ENCODE measurements at places on chromosomes 1 and 21.
A peak's percentile ranks its signal among the peaks of the same experiment; 100 is the strongest.

- DNase-seq: no peak
Measured at GRCh38 chr1:207904391-207904790, 6.5 kb downstream of the CD34 start.

DNA sequence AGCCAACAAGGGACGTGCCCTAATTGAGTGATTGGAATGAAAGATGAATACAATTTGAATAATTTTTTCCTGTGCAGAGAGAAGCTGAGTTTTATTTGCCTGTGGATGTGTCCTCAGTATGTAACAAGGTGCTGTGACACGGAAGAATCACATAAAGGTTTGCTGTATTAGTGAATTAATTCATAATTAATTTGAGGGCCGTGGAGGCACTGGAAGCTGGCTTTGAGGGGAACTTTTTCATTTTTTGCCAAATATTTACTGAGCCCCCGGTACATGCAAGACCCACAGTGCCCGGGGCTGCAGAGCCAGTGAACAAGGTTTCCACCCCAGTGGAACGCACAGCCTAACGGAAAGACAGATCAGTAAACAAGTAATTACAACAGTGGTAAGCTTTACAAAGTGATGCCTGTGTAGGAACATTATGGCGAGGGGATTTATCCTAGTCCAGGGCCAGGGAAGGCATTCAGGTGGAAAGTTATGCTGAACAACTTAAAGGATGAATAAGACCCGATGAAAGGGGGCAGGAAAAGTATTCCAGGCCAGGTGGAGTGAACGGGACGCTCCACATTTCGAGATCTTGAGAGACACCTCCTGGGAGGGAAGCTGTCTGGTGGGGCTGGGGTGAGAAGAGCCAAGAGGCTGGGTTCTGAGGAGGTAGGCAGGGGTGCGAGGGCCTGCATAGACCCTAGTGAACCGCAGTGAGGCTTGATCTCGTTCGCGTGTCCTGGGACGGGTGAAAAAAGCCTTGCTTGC lies 773 bp upstream of the RCC2 start:
- DNase-seq: no peak

DNA sequence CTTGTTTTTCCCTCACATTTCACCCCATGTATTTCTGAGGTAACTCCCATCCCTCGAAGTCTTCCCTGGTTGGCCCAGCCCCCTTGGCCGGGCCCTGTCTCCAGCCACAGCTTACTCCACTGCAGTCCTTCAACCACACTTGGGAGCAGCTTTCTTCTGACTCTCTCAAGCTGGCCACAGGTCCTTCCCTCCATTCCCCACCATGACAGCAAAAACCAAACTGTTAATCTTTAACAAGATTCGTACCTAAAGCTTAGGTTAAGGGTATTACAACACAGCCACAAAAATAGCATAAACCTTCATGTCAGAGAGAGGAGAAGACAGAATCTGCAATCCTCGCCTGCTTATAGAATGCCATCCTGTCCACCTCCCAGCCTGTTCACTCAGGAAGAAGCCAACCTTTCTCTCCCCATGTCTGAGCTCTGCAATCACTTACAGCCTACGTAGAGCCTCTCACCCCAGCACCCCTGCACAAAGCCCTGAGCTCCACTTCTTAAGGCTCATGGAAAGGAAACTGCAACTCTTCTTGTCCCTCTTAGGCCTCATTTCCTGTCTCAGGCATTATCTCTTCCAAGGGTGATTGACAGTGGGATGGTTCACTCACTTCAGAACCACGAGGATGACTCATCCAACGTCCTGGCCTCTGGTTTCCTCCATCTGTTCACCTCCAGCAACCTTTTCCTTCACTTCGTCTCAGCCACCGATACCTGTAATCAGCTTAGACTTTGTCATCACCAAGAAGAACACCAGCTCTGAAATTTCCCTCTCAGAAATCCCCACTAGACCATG lies 72.8 kb downstream of the CD2 start:
- no peak for DNase-seq

DNA sequence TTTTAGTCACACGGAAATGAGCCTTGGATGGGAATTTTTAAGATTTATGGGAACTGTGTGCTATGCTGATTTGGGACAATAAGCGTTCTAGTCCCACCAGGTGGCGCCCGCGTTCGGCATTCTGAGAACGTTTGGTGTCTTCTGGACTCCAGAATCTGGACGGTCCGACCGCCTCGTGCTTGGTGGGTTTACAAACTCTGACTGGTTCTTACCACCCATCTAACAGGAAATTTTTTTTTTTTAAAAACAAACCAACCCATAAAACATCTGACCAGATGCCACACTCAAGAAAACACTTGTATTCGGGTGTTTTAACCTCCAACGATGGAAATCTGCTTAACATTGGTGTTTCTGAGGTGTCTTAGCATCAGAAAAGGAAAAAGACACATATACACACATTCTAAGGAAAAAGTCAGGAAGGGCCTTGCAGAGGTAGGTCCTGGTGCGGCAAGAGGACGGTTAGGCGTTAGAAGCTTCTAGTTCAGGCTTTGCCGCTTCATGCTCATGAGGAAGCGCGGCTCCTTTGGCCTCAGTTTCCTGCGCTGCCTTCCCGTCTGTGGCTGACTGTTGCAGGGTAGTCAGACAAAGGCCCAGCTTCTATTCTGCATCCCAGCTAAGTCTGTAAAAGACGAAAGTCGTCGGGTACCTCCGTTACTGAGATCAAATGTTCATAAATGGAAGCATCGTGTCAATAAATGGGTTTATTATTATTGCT lies 814 bp upstream of the DYRK3 start:
- peak; percentile 18 for DNase-seq

- DNase-seq: no peak
Measured at GRCh38 chr1:214396330-214396729, 115.4 kb downstream of the SMYD2 start.

- no peak for DNase-seq
Measured at GRCh38 chr1:171422511-171422910, 62.8 kb upstream of the PRRC2C start.

- no peak for DNase-seq
Measured at GRCh38 chr1:88060750-88061491, 623.2 kb upstream of the PKN2 start.

DNA sequence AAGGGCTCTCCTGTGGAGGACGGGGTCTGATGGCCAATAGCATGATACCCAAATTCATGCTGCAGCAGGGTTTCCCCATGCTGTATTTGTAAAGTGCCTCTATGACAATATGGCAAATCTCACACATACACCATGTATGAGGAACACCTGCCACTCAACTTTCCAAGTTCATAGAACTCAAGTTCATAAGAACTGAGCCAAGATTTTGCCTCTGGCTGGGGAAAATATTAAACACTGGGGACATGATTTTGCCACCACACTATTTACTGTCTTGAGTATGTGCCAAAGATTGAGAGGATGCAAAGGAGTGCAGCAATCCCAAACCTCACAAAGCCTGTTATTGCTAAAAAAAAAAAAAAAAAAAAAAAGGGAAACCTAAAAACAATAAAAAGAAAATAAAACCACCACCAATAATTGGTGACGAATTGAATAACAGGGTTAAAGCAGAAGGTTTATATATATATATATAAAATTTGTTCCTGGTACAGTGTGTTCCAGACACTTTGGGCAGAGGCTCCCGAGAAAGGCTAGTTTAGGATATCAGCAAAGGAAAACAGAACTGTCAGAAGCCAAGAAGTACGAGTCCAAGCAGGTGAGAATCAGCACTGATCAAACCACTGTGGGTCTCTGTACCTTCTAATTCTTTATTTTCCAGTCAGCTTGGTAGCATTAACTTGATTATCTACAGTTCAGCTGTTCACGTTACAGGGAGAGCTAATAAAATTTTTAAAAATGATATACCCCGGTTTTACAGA lies 24.3 kb downstream of the ZBTB21 start:
- no peak for DNase-seq

- DNase-seq: no peak
Measured at GRCh38 chr1:228311091-228311490, 95.5 kb downstream of the TRIM11 start.

GRCh38 chr1:244060686-244061085 lies 9.6 kb downstream of the ZBTB18 start:
- no peak for DNase-seq

DNA sequence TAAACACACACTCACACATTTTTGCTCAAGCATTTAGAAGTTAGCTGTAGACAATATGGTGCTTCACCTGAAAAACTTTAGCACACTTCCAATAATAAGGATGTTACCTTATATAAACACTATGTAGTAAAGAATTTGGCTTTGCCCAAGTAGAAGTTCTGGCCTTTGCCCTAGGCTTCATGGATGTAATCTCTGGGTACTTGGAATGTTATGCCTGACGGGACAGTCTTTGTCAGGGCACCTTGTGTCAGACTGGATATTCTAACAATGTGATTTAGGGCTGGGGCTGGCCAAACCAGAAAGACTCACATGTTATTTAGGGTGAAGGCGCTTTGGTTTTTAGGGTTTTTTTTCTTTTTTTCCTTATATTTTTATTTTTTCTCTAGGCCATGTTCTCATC lies 34.8 kb upstream of the TRIM33 start:
- DNase-seq: no peak

DNA sequence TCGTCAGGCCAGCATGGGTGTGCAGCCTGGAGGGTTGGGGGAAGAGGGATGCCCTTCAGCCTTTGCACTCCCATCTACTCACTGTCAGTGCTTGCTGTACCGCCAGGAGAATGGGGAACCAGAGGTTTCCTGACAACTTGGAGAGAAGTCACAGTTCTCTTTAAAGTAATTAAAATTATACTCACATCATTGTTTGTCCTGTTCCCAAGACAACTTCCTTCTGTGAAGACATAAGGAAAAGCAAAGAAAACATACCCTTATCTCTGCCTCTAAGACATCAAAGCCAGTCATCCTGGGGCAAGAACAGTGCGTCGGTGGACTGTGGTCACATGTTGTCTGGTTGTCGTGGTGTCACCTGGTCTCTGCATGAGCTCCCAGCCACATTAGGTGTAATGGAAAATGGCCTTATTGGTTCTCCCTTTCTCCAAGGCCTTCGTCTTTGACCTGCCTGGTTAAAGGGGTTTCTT lies 17.6 kb downstream of the TRAF5 start:
- DNase-seq: no peak

GRCh38 chr1:236148470-236148845 lies 6.1 kb downstream of the GPR137B start:
- DNase-seq: no peak

GRCh38 chr1:53860967-53861411 lies 22.9 kb upstream of the NDC1 start:
- peak; percentile 10 for DNase-seq

GRCh38 chr21:44994047-44994694 lies 54.3 kb downstream of the SLX9 start:
- no peak for DNase-seq

DNA sequence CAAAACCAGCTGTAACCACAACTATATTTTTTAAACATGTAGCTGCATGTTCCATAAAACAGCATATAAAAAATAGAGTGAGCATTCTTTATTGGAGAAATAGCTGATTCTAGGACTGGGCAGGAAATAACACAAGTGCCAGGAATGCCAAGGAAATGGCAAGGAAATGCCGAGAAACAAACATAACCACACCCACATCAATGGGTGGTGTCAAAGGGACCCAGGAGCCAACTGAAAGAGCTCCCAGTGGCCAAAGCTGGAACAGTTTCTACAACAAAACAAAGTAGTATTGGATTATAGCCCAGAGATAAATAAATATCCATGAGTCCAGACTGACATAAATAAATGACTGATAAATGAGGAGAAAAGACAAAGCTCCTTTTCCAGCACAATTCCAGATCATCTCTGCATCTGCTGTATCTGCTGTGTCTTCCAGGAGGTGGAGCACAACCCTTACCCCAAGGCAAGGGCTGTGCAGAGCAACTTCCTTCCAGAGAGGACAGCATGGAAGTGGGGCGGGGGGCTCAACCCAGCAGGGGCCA lies 28.1 kb downstream of the ADARB1 start:
- no peak for DNase-seq

DNA sequence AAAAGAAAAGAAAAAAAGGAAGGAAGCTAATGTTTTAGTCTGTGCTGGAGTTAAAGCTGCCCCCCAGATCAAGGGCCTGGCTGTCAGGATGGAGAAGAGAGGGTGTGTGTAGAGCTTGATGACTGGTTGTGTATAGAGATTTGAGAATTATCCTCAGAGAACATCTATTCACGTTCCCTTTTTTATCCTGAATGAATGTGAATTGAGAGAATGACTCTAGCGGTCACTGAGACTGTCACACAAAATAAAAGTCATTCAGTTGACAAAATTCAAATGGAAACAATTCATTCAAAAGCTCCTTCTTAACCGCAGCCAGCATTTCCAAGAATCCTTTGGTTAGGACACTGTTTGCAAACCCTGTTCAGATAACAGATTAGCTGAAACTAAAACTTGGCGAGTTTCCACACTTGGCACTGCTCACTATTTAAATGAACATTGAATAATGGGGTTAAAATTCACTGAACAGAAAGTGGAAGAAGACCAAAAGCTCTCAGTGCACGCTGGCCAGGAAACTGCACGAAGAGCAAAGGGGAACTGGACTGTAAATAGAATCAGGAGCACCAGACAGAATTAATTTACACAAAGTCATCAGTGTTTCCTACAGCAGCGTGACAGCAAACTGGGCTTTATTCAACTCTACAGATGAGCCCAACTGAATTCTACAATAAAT lies 13.6 kb upstream of the FAM89A start:
- DNase-seq: peak; percentile 10

- peak; percentile 30 for DNase-seq
Measured at GRCh38 chr1:179082333-179082998, 596 bp downstream of the TOR3A start.

DNA sequence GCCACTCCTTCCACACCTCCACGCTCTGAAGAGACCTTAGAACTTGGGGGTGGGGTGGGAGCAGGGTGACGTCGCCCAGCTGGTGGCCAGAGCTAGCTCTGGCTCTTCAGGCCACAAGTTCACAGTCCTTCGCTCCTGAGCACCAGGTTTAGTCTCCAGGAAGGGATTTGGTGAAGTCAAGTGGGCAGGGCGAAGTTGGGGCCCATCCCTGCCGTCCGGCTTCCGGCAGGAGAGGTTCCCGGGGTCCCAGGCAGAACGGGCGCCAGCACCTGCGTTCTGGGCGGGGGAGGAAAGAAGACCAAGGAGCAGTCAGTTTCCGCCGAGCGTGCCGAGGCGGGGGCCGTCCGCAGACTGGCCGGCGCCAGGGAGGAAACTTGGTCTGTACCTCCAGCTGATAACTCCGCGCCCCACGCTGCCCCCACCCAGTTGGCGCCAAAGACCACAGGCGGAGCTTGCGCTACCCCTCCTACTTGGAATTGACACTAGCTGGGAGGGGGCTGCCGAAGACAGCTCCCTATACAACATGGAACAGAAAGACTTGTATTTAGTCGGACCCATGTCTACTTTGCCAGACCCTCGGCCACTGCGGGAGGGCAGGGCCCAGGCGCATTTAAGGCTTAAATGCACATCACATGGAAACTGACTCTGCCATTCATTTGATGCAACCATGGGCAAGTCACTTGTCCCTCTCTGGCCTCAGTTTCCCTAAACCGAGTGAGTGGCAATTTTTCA lies 995 bp downstream of the ID3 start:
- DNase-seq: no peak

DNA sequence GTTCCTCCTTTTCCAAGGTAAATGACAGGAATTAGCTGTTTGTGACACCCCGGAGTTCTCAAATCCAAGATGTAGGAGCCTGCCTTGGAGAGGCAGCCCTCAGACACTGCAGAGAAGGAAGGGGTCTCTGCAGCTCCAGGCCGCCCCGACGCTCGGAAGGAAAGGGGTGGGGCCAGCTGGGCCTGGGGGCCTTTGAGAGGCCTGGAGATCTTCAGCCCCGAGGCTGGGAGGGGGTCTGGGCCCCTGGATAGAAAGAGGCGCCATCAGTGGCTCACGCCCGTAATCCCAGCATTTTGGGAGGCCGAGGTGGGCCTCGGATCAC lies 1.1 kb upstream of the TNFRSF18 start:
- no peak for DNase-seq

GRCh38 chr1:92087542-92087941 lies 7.4 kb downstream of the BTBD8 start:
- no peak for DNase-seq

Data from C1 segment of cervical spinal cord (tissue), 14 donors.